ENCODE measurements at places on chromosomes 13 and 19.

DNA sequence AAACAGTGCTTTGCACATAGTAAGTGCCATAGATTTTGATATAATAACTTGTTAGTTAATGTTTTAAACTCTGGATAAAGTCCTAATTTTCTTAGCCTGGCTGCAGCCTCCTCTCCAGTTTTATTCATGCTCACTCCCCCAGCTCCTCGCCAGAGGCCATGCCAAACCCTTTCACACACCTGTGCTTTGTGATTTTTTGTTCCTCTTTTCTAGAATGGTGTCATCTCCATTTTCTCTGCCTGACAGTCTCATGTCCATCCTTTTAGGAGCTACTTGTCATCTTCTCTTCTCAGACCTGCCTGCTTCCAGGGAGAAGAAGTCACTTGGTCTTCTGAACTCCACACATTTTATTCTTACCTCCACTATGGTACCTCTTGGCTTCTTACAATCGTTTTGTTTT lies 55.8 kb upstream of the SPATA13 start:
- DNase-seq: no peak

DNA sequence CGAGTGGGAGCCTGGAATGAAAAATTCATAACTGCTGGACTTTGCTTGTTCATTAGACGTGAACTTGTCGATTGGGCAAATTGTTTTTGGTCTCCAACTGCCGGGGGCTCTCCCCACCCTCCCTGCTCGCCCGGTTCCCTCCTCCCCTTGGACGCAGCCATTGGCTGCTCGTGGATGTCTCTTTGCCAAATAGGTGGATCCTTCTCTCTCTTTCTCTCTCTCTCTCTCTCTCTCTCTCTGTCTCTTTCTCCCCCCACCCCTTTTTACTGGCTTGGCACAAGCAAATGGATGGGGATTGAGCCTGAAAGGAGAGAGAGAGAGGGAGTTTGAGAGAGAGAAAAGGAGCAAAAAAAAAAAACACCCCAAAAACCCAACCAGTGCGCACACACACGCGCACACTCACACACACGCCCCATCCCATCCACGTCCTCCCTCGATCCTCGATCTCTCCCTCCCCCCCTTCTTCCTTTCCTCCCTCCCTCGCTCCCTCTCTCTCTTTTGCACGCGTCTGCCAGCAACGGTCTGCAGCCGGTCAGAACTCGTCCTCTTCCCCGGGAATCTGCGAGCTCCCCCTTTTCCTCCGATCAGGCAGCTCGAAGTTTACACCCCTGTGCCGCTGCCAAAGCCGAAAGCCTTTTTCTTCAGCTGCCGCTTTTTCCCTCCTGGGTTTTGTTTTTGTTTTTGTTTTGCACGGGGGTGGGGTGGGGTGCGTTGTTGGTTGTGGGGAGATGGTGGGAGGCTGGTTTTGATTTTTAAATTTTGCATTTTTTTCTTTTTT lies 27.8 kb downstream of the NFIX start:
- DNase-seq: no peak

DNA sequence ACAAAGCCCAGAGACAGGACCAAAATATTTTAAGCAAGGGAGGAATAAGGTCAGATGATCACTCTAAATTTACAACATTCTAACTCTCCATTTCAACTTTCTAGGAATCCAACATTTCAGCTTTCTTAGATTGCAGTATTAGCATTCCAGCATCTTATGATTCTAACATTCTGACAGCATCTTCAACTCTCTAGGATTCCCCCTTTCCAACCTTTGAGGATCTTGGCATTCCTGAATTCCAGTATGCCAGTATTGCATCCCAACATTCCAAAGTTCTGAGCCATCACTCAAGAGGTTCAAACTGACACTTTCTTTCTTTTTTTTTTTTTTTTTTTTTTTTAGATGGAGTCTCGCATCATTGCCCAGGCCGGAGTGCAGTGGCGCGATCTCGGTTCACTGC lies 13.8 kb downstream of the TGFB1 start:
- no peak for DNase-seq

- no peak for DNase-seq
Measured at GRCh38 chr13:110989331-110989730, 74.5 kb upstream of the ANKRD10 start.

DNA sequence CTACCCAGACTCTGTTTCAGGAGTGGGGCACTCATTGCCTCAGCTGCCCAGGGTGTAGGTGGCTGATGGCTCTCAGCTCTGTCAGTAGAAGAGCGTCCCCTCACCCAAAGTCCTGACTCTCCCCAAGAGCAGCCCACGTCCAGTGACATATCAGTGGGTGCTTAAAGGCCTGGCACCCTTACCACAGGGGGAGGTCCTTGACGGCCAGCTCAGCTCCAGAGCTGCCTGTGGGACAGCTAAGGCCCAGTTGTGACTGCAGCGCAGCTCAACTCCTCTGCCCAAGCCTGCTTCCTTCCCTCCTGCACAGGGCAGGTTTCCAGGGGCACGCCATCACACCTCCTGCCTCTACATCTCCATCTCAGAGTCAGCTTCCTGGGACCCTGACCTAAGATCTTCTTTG lies 32.4 kb downstream of the GRIK5 start:
- DNase-seq: no peak

DNA sequence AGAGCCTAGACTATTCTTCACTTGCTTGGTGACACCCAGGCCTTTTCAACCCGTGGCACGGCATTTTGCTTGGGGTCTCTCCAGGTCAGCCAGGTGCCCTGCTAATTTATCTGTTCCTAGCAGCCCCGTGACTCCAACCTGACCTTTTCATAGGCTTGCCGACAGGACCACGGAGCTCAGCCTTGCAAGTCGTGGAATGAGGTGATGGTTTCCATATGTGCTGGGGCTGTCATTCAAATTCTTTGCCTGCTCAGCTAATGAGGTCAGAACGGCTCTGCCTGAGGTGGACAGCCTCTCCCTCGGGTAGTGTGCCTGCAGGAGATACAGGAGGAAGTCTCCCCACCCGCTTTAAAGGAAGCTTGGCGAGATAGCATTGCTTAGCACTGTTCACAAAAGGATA lies 61.0 kb downstream of the SHISA2 start:
- DNase-seq: no peak

DNA sequence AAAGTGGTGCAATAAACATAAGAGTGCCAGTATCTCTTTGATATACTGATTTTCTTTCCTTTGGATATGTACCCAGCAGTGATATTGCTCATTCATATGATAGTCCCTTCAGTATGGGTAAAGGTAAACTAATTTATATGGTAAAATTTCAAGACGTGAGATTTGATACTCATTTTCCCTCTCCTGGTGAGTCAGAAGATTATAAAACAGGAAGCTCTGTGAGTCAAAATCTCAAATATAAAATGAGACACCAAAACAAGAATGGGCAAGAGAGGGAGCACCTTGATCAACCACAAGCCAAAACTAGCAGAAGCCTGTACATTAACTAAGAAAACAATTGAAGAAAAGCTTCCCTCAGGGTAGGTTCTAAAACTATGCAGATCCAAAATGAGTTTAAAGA lies 216.3 kb downstream of the SLITRK6 start:
- no peak for DNase-seq

DNA sequence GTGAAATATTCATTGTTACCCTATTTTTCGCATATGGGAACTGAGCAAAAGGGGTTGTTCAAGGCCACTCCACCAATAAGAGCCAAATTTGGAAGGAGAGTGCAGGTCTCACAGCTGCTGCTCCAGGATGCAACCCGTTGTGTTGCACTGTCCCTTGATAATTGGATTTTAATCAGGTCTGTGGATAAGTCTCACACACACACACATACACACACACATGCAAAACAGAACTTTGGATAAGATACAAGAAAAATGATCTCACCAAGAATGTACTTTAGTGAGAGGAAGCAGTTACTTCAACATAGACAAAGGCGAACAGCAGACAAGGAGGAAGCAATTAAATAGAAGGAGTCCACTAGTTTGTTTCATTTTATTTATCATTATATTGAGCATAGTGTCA lies 127.3 kb upstream of the EDNRB start:
- DNase-seq: no peak

GRCh38 chr13:53800011-53800410 lies 771.4 kb downstream of the OLFM4 start:
- DNase-seq: no peak

DNA sequence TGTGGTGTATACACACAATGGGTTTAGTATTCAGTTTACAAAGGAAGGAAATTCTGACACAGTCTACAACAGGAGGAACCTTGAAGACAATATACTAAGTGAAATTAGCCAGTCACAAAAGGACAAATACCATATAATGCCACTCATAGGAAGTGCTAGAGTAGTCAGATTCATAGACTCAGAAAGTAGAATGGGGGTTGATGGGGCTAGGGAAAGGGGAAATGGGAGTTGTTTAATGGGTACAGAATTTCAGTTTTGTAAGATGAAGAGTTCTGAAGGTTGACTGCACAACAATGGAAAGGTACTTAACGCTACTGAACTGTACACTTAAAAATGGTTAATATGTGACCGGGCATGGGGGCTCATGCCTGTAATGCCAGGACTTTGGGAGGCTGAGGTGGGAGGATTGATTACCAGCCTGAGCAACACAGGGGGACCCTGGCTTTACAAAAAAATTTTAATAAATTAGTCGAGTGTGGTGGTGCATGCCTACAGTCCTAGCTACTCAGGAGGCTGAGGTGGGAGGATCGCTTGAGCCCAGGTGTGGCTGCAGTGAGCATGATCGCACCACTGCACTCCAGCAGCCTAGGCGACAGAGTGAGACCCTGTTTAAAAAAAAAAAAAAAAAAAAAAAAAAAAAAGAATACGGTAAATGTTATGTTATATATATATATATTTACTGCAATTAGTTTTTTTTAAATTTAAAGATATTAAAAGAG lies 45.0 kb downstream of the SLC15A1 start:
- no peak for DNase-seq

DNA sequence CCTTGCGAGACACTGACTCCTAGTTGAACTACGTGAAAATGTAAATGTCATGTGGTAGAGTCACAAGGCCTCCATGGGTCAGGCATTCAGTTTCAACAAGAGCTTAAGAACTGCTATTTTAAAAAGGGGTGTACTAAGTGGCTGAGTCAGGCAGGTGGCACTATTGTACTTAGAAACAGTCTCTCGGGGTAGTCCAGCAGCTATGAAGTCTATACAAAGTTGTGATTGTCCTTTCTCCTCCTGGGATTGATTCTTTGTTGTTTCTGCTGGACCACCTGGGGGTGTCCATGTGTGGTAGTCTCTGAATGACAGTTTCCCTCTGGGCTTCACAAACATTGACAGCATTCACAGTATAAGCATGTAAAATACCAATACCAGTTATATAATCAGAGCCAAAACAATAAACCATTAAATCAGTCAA lies 33.0 kb downstream of the UGGT2 start:
- no peak for DNase-seq

DNA sequence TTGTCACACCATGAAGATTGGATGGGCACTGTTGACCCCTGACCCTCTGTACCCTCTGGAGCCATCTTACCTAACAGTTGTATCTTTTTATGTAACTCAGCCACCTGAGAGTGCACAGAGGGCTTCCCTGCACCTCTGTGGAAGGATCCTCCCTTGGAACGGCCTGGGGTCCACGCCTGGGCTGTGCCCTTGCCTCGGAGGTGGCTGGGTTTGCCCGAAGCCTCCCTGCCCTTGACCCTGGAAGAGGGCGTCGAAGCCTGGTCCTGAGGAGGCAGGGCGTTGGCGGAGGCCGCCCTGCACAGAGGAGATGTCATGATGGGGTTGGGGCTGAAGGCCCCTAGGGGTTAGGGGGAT lies 241 bp downstream of the ODAD3 start:
- DNase-seq: no peak

- no peak for DNase-seq
Measured at GRCh38 chr19:8506402-8506957, 4.0 kb upstream of the PRAM1 start.

DNA sequence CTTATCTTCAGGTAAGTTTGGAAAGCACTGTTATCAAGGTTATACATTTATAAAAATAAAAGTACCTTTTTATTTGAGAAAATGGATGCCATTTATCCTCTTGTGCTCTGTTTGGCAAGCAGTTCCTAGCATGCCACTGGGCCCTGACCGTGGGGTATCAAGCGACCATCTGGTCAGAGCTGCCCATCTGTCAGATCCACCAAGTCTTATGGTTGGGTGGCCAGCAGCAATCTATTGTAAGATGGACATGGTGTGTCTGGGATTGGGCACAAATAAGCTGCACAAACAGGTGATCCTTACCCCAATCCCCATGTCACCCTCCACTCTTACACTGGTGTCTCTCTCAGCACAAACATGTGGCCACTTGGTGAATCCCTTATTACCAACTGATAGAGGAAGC lies 178.5 kb downstream of the DLEU7 start:
- no peak for DNase-seq

- DNase-seq: no peak
Measured at GRCh38 chr19:40370997-40371801, 18.8 kb downstream of the HIPK4 start.

DNA sequence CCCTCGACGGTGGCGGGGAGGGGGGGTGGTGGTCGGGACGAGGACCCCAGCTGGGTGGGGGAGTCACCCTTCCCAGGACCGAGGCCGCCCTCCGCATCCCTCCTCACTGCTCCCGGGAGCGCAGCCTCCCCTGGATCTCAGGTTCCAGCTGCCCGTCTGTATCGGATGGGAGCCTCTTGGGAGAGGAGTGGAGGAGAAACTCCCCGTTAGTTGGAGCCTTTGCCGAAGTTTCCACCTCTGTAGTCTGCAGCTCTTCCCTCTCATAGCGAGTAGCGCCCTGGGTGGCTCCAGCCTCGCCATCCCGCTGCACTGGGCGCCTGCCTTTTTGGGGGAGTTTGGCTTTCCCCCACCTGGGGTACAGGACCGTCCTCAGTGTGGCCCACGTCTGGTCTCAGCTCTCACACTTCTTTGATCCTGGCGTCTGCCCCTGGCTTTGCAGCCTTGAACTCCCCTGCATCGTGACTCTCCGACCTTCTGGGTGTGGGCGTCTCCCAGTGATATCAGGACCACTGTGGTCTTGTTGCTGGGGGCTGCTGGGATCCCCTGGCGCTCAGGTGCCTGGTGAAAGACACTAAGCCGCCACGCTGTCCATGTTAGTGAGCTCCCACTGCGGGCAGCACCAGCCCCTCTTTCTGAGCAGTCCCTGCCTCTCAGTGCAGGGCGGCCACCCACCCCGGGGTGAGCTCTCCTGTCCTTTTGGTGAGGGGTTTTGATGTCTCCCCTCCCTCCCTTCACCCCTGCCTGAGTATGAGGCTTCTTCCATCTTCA lies 1.1 kb downstream of the CNOT3 start:
- peak; percentile 29 for DNase-seq

- no peak for DNase-seq
Measured at GRCh38 chr19:33872445-33873320, 76.0 kb downstream of the KCTD15 start.

GRCh38 chr19:2097203-2097885 lies 629 bp downstream of the IZUMO4 start:
- peak; percentile 53 for DNase-seq

Data from activated naive CD4-positive, alpha-beta T cell treated with anti-CD3 and anti-CD28 coated beads, Interleukin-2, amount 50 U/mL, for 16 hours (primary cell).